ENCODE measurements at places on chromosomes 2 and 18.

DNA sequence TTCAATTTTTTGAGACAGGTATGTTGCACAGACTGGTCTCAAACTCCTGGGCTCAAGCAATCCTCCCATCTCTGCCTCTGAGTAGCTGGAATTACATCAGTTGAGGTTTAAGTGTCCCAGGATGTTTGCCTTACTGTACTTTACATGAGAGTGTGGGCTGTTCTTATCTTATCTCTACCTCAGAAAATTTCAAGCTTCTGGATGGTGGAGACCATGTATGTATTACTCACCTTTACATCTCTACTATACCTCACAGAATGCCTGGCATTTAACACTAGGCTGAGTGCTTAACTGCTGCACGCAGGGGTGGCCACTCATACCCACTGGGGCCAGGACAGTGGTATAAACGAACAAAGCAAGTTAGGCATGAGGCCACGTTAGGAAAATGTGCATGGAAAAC, 272.0 kb upstream of the RAB12 start:
- no peak for DNase-seq

DNA sequence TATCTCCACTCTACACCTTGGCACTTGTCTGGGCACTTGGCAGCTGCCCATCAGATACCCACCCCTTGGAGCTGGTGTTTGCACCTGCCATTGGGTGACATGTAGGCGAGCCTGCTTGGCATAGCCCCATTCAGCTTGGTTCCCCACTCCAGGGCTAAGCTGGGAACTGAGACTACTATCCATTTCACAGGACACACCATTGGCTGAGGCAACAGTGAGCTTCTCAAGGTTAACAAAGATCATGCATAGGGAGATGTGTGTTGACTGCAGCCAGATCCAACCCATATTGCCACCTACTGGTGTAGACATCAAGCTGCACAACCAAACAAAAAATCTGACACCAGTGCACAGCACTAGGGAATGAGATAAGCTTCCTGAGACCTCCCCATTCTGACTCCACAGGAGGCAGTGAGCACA, 1389.8 kb upstream of the TMEFF2 start:
- peak; percentile 40 for DNase-seq

GRCh38 chr18:711657-712400, 601 bp downstream of the ENOSF1 start:
- peak; percentile 83 for DNase-seq

- no peak for DNase-seq
Measured at GRCh38 chr2:9212661-9213411, 6.2 kb downstream of the ASAP2 start.
